Stimulated activated CD8-positive, alpha-beta memory T cell treated with anti-CD3 and anti-CD28 coated beads, Interleukin-4, amount 100 ng/mL, for 48 hours (primary cell): ENCODE measurements at places on chromosomes 1 and 21.

DNA sequence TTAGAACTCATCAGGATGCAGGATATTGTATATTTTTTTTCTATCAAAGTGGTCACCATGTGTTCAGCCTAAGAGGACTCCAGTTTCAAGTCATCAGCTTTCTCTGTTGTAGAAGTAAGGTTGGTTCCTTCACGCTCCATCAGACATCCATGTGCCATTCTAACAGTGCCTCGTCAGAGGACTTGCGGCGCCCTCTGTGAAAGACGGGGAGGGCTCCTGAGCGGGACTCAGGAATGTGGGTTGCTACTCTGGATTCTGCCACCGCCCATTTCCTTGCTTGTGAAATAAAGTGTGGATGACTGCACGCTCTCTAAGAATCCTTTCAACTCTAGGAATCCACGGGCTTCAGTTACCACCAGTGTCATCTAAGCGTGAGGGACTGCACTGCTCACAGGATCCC is 593.5 kb downstream of the KIF26B start:
- DNase-seq, result no peak

- DNase-seq, result no peak
Observed at GRCh38 chr1:230788561-230789275, 41.5 kb downstream of the CAPN9 start.

DNA sequence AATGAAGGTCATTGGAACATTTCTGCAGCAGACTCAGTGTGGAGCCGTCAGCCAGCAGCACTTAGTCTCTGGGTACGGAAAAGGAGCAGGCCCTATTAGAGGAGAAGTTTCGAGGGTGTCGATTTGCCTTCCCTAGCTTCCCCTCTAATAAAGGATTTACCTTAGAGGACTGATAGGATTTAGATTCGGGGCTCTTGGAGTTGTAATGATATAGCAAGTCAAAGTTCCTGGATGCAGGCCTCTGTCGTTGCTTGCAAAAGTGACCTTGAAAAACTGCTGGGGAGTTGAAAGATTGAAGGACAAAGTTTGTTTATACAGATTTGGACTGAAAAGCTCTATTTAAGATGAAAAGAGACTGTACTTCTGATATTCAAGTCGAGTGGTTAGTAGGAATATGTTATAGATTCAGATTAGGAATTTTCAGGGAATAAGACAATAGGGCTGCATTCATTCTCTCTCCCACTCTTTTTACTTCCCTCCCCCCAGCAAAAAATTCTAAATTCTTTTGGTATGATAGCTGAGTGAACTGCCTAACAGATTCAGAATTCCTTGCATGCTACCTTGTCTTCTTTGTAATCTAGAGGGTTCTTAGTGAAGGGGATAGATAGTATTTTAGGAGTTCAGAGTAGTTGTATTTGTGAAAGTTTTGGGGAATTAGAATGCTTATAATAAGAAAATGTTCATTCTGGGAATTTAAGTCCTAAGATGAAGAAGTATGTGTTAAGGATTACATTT is 19.2 kb downstream of the NFYC start:
- DNase-seq, result no peak

DNA sequence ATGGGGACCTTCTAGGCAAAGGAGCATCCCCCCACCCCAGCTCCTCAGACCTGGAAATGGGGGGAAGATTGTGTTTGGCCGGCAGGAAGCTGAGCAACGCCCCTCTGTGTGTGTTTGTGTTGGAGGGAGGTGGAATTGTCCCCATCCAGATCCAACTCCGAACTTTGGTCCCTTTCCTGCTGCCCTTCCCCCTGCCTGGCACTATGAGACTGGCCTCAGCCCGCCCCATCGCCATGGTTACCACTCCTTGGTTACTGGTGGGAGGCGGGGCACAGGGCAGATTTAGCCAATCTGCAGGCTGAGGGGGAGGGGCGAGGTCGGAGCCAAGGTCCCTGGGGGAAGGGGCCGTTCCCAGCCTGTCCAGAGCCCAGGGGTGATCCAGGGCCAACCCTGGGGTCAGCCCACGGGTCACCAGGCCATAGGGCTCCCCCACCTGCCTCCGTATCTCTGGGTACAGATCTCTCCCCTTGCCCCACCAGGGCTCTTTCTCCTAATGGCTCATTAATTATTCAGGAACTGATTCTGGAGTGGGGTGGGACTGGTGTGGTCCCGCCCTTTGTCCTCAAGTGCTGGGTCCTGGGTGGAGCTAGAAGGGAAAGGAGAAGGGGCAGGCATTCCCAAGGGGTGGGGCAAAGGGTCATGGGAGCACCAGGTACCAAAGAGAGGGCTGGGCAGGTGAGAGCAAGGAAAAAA is 15.2 kb downstream of the PTPRF start:
- no peak for DNase-seq

DNA sequence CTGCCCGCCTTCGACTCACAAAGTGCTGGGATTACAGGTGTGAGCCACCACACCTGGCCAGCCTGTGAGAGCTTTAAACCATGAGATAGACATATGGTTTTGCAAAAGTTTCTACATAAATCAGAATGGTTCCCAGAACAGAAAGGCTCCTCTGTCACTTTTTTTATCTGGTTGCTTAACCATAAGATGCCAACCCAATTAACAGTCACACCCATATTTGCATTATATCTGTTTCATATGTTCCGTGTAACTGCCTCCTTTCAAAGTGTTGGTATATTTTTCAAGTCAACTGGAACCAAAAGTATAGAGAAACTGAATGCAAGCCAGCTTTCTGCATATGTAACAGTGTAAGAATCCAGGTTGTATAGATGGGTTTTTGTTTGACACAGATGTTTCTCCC is 23.7 kb upstream of the RCC1 start:
- DNase-seq, result no peak

- DNase-seq, result peak; percentile 76
Observed at GRCh38 chr21:45078877-45079281, 4.5 kb downstream of the ADARB1 start.

DNA sequence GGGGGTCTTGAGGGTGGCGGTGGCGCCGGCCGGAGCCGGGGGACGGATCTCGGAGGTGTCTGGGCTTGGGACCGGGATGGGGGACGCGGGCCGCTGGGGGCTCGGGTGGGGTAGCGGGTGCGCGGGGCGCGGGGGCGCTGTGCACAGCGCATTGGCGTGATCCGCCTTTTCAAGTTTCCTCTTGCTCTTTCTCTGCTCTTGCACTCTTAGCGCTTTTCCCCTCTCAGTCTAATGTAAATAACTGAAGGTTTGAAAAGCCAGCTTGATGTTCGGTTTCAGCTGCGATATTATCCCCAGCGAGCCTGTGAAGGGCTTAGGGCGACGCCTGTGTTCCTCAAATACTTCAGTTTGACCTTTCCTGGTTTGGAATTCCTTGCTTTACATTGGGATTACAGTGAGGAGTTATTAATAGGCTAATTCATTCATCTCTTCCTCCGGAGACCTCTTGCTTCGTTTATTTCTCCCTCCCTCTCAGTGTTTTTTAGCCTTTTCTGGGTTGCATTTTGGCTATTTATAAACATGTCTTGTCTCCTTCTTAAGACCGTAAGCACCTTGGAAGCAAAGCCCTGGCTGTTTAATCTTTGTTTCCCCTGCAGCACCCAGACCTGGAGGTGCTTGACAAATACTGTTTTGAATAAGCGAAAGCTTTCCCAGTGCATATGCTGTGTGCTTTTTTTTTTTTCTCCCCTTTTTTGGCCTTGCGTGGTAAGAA is 693 bp downstream of the RAB4A start:
- peak; percentile 47 for DNase-seq

- no peak for DNase-seq
Observed at GRCh38 chr1:181143102-181143859, 54.8 kb downstream of the IER5 start.

- DNase-seq, result peak; percentile 71
Observed at GRCh38 chr1:160522622-160523345, at the start of gene SLAMF6. TSS of gene SLAMF6 (minus strand) at chr1:160523255. CDS start at chr1:160523192, 63 bp downstream.

DNA sequence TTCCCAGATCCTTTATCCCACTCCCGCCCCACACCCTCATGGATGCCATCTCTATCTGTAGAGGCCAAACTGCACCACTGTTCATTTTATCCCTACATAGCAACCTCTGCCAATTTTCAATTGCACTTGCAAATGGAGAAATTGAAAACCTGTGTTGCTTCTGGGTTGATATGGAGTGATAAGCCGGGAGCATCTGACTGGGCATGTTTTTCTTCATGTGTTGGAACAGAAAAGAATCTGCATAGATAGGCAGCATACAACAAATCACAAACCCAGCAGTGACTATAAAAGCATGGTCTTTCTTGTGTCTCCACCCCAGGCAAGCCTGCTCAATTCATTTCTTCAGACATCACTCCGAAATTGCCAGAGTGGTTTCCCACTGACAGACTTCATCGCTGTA is 608.8 kb upstream of the CAMK1G start:
- no peak for DNase-seq

DNA sequence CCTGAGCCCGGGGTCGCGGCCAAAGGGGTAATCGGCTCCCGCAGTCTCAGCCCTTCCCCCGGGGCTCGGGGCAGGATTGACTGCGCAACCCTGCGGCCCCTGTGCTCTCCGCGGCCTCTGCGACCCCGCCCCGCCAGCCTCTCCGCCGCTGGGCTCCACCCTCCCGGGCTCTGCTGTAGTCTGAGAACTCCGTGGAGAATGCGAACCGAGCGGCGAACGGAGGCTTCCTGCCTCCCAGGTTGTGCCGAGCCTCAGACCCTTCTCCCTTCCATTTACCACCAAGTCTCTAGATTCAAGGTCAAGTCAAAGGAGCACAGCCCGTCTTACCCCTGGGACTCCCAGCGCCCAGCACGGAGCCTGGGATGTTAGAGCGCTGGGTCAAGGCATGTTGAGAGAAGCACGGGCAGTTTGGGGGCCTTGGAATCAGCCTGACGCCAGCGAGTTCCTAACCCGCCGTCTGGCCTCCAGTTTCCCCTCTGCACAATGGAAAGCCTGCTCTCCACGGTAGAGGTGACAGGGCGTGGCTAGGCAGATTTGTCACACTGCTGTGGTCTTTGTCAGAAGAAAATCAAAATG is 3.0 kb downstream of the ATP2B4 start:
- DNase-seq, result peak; percentile 80

DNA sequence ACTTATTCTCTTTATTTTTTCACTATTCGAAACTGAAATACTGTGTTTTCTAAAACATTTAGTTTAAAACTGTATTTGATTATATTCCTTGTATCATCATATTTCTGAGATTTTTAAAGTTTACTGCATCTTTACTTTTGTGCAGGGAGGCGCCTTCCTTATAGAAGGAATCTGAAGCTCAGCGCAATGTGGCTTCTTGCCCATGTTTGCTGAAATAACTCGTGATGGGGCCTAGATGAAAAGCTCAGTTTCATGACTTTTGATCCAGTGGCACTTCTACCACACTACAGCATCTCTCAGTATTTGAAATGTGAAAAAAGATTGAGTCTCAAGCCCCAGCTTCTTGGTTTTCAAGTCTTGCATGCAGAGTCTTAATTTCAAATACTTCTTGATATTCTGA is 28.4 kb downstream of the CACHD1 start:
- no peak for DNase-seq

- DNase-seq, result no peak
Observed at GRCh38 chr1:84907095-84907827, 14.3 kb upstream of the LPAR3 start.

DNA sequence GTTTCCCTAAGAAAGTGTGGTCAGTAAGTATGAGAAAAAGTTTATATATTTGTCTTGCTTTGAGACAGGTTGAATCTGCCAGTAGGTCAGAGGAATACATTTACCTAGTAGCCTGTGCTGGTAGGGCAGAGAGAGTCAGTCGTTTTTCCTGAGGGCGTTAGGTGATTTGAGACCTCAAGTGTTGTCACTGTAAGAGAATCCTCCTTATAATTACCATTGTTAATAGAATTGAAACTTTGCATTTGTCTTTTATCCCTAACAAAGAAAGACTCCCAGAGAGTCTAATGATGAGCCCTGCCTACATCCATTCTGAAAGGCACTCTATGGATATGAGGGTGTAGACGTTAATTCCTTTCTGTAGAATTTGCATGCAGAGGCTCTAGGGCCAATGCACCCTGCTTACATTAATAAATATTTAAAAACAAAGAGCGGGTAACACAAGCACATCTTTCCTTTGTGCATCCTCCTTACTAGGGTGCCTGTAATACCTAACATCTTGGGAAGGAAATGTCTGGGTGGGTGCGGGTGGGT is 16.4 kb downstream of the PBX1 start:
- no peak for DNase-seq

- DNase-seq, result no peak
Observed at GRCh38 chr21:21690068-21690665, 692.0 kb downstream of the NCAM2 start.

GRCh38 chr1:50378770-50379169 is 44.5 kb downstream of the DMRTA2 start:
- no peak for DNase-seq
